Right lung (tissue), 10 donors: ENCODE measurements at places on chromosomes 1 and 21. TPM values are rescaled to one million over a fixed set of nuclear protein-coding genes. Genes with fewer than 3 reads are reported as not detected.

The CCDC28B gene
- 25.1 TPM for polyA plus RNA-seq

The OR10Z1 gene
- polyA plus RNA-seq: 0.19 TPM

The DR1 gene
- polyA plus RNA-seq: 58.5 TPM

The OR2T29 gene
- polyA plus RNA-seq: not detected

The PTPN22 gene
- polyA plus RNA-seq: 0.56 TPM

The TTC24 gene
- 0.08 TPM for polyA plus RNA-seq

The KRTAP25-1 gene
- not detected for polyA plus RNA-seq

The RHCE gene
- polyA plus RNA-seq: 0.94 TPM

The SPRR3 gene
- polyA plus RNA-seq: not detected

The SLC5A9 gene
- polyA plus RNA-seq: 6.7 TPM

The TTC34 gene
- 0.74 TPM for polyA plus RNA-seq

The CFH gene
- polyA plus RNA-seq: 35.1 TPM

The ACTA1 gene
- 541 TPM for polyA plus RNA-seq

The ZFP69B gene
- 5.5 TPM for polyA plus RNA-seq

The DISC1 gene
- polyA plus RNA-seq: 11.4 TPM

The RNF207 gene
- 9.5 TPM for polyA plus RNA-seq

The OR2T11 gene
- polyA plus RNA-seq: not detected

The TRPM2 gene
- 2.0 TPM for polyA plus RNA-seq

The FAM177B gene
- 0.61 TPM for polyA plus RNA-seq

The C1orf94 gene
- not detected for polyA plus RNA-seq

The FNDC5 gene
- polyA plus RNA-seq: 18.2 TPM
